ENCODE measurements at places on chromosomes 6 and 20. TPM values are rescaled to one million over a fixed set of nuclear protein-coding genes. Genes with fewer than 3 reads are reported as not detected.

BPI gene
- 9.0 TPM for polyA plus RNA-seq

EPHA7 gene
- not detected for polyA plus RNA-seq

KCNQ5 gene
- not detected for polyA plus RNA-seq

KHDC1L gene
- not detected for polyA plus RNA-seq

NKAIN2 gene
- polyA plus RNA-seq = not detected

GRCh38 chr6:148144917-148145521 is 197.6 kb upstream of the SASH1 start:
- DNase-seq = peak; percentile 4

GRCh38 chr20:36179170-36179945 is 24.8 kb downstream of the EPB41L1 start:
- no peak for DNase-seq

- DNase-seq = no peak
Measured at GRCh38 chr6:1222728-1223595, 88.9 kb upstream of the FOXQ1 start.

DNA sequence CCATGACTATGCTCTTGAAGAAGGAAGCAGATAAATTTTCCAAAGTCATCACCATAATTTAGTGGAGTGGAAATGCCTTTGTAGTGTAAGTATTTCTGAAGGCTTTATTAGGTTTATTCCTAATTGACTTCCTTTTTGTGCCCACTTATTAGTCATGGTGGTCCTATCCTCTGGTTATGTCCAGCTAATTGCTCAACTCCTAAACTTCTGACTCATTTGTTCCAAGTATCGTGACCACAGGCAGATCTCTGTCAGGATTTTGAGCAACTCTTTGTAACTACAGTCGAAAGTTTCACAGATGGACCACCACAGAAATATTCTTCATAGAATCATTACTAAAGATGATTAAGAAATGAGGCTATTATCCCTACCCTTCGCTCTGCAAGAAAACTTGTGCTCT is 315.6 kb upstream of the PTCHD4 start:
- no peak for DNase-seq

GRCh38 chr6:169291646-169292337 is 38.1 kb upstream of the THBS2 start:
- no peak for DNase-seq

GRCh38 chr6:501891-502601 is 110.5 kb downstream of the IRF4 start:
- no peak for DNase-seq

DNA sequence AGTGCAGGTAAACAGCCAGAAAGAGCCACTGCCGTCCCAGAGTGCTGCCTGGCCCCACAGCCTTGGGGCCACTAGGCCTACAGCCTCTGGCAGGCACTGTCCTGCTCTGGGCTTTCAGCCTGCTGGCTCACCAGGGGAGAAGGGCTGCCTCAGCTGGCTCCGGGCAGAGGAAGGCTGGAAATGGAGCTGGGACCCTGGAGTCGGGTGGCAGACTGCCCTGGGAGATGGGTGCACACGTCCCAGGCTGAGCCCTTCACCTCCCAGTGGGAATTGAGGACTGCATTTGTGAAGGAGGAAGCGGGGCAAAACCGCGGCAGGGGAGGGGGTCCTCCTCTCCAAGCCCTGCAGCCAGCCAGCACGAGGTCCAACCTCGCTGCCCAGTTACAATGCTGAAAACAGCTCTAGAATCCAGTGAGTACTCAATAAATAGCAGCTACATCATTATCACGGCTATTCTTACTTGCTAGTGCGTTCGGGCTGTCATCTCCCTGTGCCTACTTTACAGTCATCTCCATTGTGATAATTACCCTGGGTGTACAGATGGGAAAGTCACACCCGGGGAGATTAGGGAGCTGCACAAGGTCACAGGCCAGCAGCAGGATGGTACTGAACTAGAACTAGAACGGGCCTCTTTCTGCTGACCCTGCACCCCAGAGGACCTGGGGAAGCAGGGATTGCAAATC is 13.1 kb downstream of the ACSS1 start:
- DNase-seq = no peak

DNA sequence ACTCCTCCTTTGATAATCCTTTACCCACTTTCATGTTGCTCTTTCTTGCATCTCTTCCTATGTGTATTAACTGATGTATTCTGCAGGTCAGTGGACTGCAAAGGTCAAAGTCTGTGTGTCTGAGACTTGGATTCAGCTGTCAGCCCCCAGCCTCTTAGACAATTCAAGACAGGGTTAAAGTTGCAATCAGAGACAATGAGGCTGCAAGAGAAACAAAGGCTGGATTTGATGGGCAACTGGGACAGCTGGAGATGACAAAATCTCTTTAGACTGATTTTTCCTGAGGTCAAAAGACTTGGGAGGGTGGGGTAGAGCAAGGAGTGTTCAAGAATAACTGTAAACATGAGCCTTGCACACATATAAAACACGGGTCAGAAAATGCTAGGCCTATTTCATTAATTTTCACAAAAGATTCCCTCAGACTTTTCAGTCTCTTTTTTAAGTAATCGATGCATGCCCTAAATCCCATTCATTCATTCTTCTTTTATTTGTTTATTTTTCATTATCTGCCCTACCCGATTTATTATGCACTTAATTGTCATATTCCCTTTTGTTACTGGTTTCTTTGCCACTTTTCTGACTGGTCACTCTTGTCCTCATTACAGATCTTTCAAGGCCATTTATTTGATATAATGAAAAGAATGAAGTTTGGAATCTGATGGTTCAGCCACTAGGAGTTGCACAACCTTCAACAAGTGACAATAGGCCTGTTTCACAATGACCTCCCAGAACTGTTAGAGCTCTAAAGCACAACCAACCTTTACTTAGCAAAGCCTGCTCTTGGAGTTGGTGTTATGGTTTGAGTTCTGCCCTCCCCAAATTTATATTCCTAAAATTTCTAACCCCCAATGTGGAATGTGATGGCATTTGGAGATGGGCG is 33.8 kb upstream of the AKAP12 start:
- no peak for DNase-seq

- no peak for DNase-seq
Measured at GRCh38 chr20:61599541-61599992, 347.5 kb downstream of the CDH4 start.
